A549 treated with ZK216348 at 1 μM for 4 hours (cell line): ENCODE measurements at places on chromosomes 12 and 14. TPM values are rescaled to one million over a fixed set of nuclear protein-coding genes. Genes with fewer than 3 reads are reported as not detected.

The MOK gene
- total RNA-seq: 21.7 to 27.1 TPM (median 23.5 TPM) in 5 replicates

The BMP4 gene
- 1.2 to 2.9 TPM (median 2.7 TPM) in 5 replicates for total RNA-seq

The OR4Q2 gene
- not detected in 5 replicates for total RNA-seq

The ZDHHC22 gene
- 0.13 to 0.20 TPM (median 0.20 TPM) in 5 replicates for total RNA-seq

The LMO3 gene
- total RNA-seq: not detected in 5 replicates

The OR4E2 gene
- not detected in 5 replicates for total RNA-seq

The KRT73 gene
- total RNA-seq: not detected in 5 replicates

The CD4 gene
- not detected in 5 replicates for total RNA-seq

The KRT77 gene
- total RNA-seq: not detected in 5 replicates

The IL22 gene
- total RNA-seq: not detected in 5 replicates

The PLEK2 gene
- total RNA-seq: 18.2 to 25.9 TPM (median 20.9 TPM) in 5 replicates

The KCNH5 gene
- total RNA-seq: not detected in 5 replicates

The TEAD4 gene
- total RNA-seq: 37.2 to 51.6 TPM (median 49.0 TPM) in 5 replicates

The PLCZ1 gene
- not detected in 5 replicates for total RNA-seq

The RNF212B gene
- total RNA-seq: not detected in 5 replicates

The FRS2 gene
- 7.6 to 13.7 TPM (median 10.7 TPM) in 5 replicates for total RNA-seq

The SIRT4 gene
- total RNA-seq: 0.66 to 1.6 TPM (median 0.98 TPM) in 5 replicates

The APOF gene
- total RNA-seq: not detected in 5 replicates

The CINP gene
- total RNA-seq: 53.7 to 76.1 TPM (median 57.5 TPM) in 5 replicates

The TARBP2 gene
- total RNA-seq: 35.6 to 63.5 TPM (median 55.9 TPM) in 5 replicates

The SLCO1B1 gene
- 0.15 to 0.53 TPM (median 0.26 TPM) in 5 replicates for total RNA-seq

The ERG28 gene
- total RNA-seq: 14.9 to 17.3 TPM (median 15.9 TPM) in 5 replicates

The ACOT4 gene
- 1.9 to 2.4 TPM (median 2.0 TPM) in 5 replicates for total RNA-seq

The TAS2R42 gene
- not detected in 5 replicates for total RNA-seq

The OR6C2 gene
- total RNA-seq: not detected in 5 replicates

The TUNAR gene
- not detected in 5 replicates for total RNA-seq

The REP15 gene
- total RNA-seq: 0.45 to 0.64 TPM (median 0.55 TPM) in 4 of 5 replicates, not detected in the other

The PIANP gene
- 0.68 to 1.3 TPM (median 0.97 TPM) in 5 replicates for total RNA-seq
